ENCODE measurements at places on chromosomes 12 and 14.

- peak; percentile 94 for DNase-seq
Observed at GRCh38 chr14:63045612-63046320, 508 bp upstream of the KCNH5 start.

- DNase-seq, result no peak
Observed at GRCh38 chr12:34163443-34163842, 141.1 kb downstream of the ALG10 start.

- DNase-seq, result no peak
Observed at GRCh38 chr12:93191956-93192355, 185.8 kb upstream of the NUDT4 start.

DNA sequence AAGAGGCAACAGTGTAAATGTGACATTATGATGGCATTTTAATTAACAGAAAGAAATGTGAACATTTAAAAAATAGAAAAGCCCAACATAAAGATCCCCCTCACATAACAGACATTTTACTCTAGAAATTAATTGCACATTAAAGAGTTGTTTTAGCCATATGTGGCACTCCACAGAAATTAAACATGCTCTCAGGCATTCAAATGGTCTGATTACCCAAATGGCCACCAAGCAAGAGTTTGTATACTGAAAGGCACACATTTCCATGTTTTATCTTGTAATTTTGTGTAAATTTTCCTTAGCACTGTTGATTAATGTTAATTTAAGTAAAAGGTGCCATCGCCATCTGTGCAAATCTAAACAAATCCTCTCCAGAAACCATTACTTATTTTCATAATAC lies 43.5 kb downstream of the GTF2A1 start:
- DNase-seq, result no peak

DNA sequence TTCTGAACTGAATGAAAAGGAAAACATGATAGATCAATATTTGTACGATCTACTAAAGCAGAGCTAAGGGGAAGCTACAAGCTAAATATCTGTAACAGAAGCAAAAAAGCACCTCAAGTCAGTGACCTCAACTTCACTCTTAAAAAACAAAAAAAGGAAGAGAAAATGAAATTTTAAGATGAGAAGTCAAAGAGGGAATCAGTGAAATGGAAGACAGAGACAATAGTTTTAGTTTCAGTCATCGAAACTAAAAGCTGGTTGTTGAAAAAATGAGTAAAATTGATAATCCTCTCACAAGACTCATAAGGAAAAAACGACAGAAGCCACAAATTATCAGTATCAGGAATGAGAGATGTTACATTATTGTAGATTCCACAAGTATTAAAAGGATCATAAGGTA lies 11.9 kb upstream of the SLC2A13 start:
- DNase-seq, result no peak

- peak; percentile 67 for DNase-seq
Observed at GRCh38 chr14:101563654-101564443, 2.6 kb downstream of the DIO3 start.

DNA sequence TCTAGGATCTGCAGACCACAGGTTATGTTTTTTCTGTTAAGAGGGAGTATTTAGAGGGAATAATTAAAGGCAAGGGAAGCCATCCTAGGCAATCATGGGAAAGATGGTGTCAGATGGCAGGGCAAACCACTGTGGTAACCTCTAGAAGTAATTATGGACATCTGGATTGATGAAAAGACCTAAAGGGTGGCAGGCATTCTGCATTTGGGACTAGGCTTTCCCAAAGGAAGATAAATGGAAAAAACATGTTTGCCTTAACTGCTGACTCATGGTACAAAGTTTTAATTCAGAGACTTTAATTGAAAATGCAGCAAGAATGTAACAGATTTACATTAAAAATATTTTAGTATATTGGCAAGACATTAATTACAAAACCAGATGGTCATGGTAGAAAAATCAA lies 88.1 kb downstream of the TMEM30B start:
- DNase-seq, result no peak

DNA sequence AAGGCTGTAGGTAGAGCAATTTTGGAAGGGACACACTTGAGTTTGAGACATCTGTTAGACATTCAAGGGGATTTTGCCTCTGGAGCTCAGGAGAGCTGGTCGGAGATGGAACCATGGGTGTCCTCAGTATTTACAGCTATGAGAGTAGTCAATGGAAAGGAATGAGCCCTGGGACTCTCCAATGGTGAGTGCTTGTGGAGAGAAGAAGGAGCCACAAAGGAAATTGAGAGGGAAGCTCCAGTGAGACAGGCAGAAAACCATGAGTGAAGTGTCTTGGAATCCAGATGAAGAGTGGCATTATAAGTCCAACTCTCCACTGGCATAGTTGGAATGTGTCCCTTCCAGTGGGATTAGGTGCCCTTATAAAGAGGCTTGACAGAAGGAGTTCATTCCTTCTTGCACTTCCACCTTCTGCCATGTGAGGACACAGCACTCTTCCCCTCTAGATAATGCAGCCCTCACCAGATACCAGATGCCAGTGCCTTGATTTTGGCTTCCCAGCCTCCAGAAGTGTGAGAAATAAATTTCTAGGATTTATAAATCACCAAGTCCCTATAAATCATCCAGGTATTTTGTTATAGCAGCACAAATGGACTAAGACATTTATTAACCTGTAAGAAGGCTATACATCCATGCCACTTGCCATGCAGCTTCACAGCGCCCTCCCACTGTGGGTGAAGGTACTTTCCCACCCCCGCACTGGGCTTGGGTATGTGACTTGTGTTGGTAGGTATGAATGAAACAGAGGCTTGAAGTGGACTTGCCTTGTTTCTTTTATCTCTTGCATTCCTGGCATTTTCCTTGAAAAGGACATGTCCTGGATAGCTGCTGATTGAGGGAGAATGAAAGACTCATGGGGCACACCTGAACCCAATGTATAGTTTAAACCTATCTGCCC lies 27.3 kb downstream of the LLPH start:
- DNase-seq, result peak; percentile 65

- no peak for DNase-seq
Observed at GRCh38 chr12:113086249-113087164, 30.0 kb downstream of the DTX1 start.

DNA sequence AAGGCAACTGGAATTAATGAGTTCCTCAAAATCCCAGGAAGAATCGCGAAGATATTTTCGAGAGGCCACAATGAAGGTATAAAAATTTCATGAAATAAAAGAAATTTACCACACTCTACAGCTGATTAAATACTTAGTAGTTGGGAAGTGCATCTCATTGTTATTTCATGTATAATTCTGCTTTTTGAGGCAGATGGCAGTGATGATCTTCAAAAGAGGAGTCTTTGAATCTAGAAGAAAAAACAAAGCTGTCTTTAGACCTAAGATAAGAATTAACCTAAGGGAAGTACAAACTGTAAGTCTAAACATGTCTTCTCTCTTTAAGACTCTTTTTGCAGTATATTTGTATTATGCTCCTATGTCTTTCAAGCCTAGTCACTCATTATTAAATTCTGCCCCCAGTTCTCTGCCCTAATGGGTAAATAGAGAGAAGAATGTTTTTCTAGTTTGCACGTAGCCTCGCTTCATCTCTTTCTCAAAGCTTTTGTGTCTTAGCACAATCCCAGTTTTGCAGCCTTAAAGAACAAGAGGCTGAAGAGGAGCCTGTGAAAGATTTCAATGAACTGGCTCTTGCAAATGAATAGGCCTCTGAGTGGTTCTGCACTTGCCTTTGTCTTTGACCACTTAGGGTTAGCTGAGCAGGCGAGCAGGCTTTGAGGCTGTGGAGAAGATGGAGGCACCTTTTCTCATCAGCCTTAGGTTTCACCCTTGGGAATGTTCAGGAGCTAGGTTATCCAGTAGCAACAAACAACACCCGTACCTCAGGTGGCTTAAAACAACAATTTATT lies 32.7 kb downstream of the CFAP54 start:
- DNase-seq, result peak; percentile 53

- DNase-seq, result no peak
Observed at GRCh38 chr12:25311506-25311905, 60.8 kb upstream of the KRAS start.

Data from GM23338 (cell line).